ENCODE measurements at places on chromosomes 7 and 10. TPM values are rescaled to one million over a fixed set of nuclear protein-coding genes. Genes with fewer than 3 reads are reported as not detected.

VSTM2A gene
- polyA plus RNA-seq: 2.7 TPM

PRLHR gene
- 1.1 TPM for polyA plus RNA-seq

CALML3 gene
- polyA plus RNA-seq: 0.09 TPM

EEF1AKMT2 gene
- 21.1 TPM for polyA plus RNA-seq

- DNase-seq: peak; percentile 85
Observed at GRCh38 chr7:94301024-94301586, 93.6 kb upstream of the COL1A2 start.

DNA sequence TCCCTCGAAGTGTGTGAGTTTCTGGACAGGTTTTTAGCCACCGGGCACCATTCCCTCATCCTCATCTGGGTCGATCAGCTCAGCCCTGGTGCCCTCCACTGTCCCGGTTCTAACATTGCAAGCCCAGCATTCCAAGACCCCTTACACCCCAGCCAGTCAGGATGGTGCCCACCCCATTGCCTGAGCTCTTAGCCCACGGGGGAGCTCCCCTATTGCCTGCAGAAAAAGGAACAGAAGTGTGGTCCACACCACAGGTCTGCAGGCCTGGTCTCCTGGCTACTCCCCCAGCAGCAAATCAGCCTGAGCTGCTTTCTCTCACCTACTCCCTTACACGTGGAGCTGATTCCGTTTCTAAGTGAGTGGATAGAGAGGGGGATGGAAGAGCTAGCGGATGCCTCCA lies 4.8 kb downstream of the CALML5 start:
- no peak for DNase-seq

DNA sequence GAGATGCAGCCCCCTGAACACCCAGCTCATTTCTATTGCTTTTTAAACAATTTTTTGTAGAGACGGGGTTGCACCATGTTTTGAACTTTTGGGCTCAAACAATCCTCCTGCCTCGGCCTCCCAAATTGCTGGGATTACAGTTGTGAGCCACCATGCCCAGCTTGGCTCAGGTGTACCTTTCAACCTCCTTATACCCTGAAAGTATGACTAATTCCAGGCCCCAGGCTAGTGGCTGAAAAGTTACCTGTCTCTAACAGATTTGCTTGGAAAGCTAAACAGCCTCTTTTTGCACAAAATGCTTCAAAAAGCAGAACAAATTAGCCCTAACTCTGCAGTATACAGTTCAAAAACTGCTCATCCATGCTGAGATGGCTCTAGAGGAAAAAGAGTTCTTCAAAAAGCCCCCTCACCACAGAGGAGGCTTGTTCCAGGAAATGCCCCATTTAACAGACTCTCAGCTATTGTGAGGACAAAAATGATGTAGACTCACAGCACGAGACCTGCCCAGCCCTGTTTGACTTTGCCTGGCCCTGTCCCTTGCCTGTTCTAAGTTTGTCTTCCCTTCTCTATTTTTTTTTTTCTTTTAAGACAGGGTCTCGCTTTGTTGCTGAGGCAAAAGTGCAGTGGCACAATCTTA lies 13.4 kb upstream of the AP1S1 start:
- DNase-seq: no peak

DNA sequence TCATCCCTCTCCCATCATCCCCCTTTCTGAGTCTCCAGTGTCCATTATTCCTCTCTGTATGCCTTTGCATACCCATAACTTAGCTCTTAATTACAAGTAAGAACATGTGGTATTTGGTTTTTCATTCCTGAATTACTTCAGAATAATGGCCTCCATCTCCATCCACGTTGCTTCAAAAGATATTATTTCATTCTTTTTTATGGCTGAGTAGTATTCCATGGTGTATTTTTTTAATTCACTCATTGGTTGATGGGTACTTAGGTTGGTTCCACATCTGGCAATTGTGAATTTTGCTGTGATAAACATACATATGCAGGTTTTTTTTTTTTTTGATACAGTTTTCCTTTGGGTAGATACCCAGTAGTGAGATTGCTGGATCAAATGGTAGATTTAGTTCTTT lies 40.4 kb downstream of the CCSER2 start:
- DNase-seq: no peak

GRCh38 chr10:62733654-62734293 lies 70.7 kb upstream of the ADO start:
- DNase-seq: no peak

DNA sequence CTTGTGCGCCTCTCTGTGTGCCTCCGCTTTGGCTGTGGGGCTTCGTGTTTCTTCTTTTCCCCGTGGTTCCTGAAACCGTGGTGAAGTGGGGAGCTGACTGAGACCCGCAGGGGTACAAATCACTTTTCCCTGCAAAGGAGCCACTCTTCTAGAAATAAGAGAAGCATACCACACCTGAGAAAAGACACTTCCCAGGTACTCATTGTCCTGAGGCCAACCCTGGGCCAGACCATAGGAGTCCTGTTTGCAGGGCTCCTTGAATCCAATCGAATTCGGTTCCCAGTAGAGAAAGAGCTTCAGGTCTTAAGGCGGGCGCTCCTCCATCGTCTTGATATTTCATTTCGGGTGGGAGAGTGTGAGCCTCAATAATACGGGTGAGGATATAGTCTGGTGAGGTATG lies 32.4 kb upstream of the ZNF273 start:
- DNase-seq: no peak

DNA sequence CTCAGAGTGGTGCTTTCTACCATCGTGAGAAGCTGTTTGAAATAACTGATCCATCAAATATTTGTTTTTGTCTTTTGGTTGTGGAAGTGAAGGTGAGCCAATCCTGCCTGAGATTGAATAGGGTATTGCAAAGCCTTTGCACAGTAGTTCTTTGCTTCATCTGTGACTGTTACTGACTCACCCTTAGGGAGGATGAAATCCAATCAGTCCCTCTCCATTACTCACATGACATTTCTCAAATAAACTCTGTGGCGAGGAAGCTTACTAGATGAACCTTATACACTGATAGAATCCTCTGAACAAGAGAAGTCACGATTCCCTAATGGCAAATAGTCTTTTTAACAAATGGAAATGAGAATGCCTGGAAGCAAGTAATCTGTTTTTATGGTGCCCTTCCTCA lies 31.9 kb downstream of the HEPACAM2 start:
- no peak for DNase-seq

Data from large intestine (tissue), 12 donors.